ENCODE measurements at places on chromosomes 4 and X. TPM values are rescaled to one million over a fixed set of nuclear protein-coding genes. Genes with fewer than 3 reads are reported as not detected.
A peak's percentile ranks its signal among the peaks of the same experiment; 100 is the strongest.

DNA sequence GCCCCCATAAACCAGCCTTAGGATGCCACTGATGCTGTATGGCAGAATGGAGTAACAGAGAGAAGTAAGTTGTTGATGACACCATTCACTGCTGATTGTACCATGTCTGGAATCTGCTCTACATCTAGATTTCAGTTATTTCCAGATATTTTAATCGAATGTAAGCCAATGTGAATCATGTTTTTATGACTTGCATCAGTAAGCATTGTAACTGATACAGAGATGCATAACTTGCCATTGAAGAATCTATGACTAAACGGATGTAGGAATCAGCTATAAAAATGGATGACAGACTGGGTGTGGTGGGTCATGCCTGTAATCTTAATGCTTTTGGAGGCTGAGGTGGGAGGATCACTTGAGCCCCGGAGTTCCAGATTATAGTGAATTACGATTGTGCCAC is 161.0 kb upstream of the GATB start:
- no peak for DNase-seq
- no peak overlapping the region for H3K4me3 ChIP-seq
- no peaks in the 10 kb centered on the region for H3K36me3 ChIP-seq
- no peaks in the 10 kb centered on the region for H3K4me1 ChIP-seq
- no peaks in the 10 kb centered on the region for H3K27me3 ChIP-seq

GRCh38 chr4:183098019-183098722 is 886 bp upstream of the WWC2 start:
- DNase-seq, result peak; percentile 39
- peak overlapping the region; percentile 98 for H3K27ac ChIP-seq
- H3K4me3 ChIP-seq, result peak overlapping the region; percentile 90
- no peaks in the 10 kb centered on the region for H3K4me1 ChIP-seq

The MSANTD1 gene
- 2.1 TPM for total RNA-seq

DNA sequence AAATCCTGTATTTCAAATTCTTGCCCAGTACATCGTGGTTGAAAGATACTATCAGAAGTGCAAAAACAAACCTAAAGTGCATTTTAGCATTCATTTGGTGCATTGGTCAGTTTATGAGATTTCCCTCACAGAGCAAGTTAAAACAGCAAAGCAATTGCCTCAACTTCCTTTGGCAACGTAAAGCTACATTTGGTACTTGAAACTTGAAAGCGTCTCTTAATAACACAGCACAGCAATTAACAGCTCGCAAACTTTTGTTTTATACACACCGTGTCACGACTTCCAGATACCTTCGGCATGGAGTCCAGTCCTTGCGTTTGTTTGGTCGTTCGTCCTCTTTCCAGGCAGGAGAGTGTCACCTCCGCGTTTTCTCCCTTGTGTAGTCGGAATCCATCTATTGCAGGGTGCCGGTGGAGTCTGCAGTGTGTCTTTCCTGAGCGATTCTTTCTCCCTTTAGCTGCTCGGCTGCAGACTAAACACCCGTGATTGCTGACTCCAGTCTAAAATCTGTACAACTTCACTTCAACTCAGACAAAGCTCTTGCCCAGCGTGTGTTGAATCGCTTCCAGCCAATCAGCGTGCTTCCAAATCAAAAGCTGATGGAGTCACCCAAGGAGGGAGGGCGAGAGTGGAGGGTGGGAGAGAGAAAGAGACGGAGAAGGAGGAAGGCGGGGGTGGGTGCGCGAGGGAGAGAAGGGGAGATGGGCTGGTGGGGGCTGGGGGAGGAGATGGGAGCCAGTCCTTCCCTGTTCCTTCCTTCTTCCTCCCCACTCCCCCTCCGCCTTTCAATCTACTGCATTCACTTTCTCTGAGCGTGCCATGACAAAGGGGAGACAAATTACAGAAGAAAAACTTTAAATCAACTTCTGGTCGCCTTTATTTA is at the start of gene PCDH18:
TSS of gene PCDH18 (minus strand) at position 509 of the 883 bp plus-strand sequence. CDS start at position 103, 406 bp downstream.
- H3K4me1 ChIP-seq, result no peaks in the 10 kb centered on the region
- H3K4me3 ChIP-seq, result peak within 1 kb of the TSS; percentile 63
- H3K36me3 ChIP-seq, result no peaks in the 10 kb centered on the region
- peak within 1 kb of the TSS; percentile 86 for H3K27ac ChIP-seq

GRCh38 chr4:128525387-128525786 is 237.8 kb upstream of the PGRMC2 start:
- H3K27me3 ChIP-seq, result no peaks in the 10 kb centered on the region
- DNase-seq, result no peak
- no peaks in the 10 kb centered on the region for H3K36me3 ChIP-seq
- no peak overlapping the region for H3K27ac ChIP-seq

DNA sequence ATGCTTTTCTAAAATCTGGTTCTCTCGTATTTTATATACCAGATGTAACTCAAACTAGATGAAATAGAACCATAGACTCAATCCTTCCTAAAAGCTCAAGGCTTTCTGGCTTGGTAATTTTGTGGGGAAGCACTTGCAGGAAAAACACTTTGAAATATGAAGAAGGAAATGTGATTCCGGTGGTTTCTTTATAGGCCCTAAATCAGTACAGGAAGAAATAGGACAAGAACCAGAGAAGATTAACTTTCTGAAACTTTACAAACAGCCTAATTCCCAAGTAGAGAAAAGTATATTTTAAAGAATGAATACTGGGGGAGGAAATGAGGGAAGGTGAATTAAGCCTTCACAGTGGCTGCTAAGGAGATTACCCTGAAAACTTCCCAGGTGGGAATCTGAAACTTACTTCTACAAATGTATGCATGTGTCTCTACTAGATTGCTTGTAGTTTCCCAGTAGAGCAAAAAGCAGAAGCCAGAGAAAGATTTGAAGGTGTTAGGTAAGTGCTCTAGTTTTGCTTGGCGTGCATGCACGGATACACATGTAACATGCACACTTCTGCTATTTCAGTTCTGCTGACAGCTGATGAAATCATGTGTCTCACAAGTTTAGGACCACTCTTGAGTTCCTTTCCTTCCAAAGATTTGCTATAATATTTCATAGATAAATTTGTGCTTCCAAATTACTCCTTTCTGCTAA is 92.1 kb downstream of the AFF1 start:
- no peaks in the 10 kb centered on the region for H3K36me3 ChIP-seq
- H3K27ac ChIP-seq, result peak overlapping the region; percentile 79
- H3K4me3 ChIP-seq, result no peak overlapping the region
- DNase-seq, result no peak

DNA sequence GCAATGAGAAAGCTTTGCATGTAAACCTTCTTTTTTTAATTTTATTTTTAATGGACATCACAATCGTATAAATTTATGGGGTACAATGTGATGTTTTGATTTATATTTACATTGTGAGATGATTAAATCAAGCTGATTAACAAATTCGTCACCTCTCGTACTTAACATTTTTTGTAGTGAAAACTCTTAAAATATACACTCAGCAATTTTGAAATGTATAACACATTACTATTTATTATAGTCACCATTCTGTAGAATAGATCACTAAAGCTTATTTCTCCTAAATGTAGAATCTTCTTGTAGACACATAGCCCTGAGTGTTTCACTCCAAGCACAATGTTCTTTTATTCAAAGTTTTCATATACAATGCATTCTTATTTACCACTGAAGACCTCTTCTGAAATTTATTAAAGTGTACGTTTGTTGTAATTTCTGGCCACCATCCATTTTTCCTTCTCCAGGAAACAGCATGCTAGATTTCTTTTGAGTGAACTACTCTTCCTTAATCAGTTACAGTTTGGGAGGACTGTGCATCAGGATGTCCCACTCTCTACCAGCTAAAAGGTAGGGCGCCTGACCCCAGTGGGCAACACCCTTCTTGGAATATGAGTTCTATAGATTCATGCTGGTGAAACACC is 4.4 kb upstream of the RBBP7 start:
- DNase-seq, result no peak
- H3K27me3 ChIP-seq, result peaks cover 4% of the 10 kb centered on the region
- no peak overlapping the region for H3K27ac ChIP-seq
- no peaks in the 10 kb centered on the region for H3K36me3 ChIP-seq
- peaks cover 7% of the 10 kb centered on the region for H3K4me1 ChIP-seq

GRCh38 chrX:126770179-126770578 is 49.4 kb upstream of the PRR32 start:
- H3K36me3 ChIP-seq, result no peaks in the 10 kb centered on the region
- H3K27ac ChIP-seq, result no peak overlapping the region
- H3K4me3 ChIP-seq, result no peak overlapping the region
- H3K27me3 ChIP-seq, result no peaks in the 10 kb centered on the region

GRCh38 chrX:132489578-132490419 is 961 bp upstream of the MBNL3 start:
- no peaks in the 10 kb centered on the region for H3K4me1 ChIP-seq
- H3K27me3 ChIP-seq, result no peaks in the 10 kb centered on the region
- H3K36me3 ChIP-seq, result no peaks in the 10 kb centered on the region
- peak overlapping the region; percentile 88 for H3K27ac ChIP-seq
- DNase-seq, result peak; percentile 29

- DNase-seq, result peak; percentile 30
- H3K4me3 ChIP-seq, result no peak overlapping the region
Observed at GRCh38 chrX:140712413-140713173, 3.0 kb downstream of the LINC00632 start.

- H3K27ac ChIP-seq, result no peak overlapping the region
- H3K4me3 ChIP-seq, result no peak overlapping the region
- H3K27me3 ChIP-seq, result no peaks in the 10 kb centered on the region
- no peak for DNase-seq
- H3K36me3 ChIP-seq, result no peaks in the 10 kb centered on the region
Observed at GRCh38 chr4:149322203-149322602, 493.4 kb downstream of the IQCM start.

DNA sequence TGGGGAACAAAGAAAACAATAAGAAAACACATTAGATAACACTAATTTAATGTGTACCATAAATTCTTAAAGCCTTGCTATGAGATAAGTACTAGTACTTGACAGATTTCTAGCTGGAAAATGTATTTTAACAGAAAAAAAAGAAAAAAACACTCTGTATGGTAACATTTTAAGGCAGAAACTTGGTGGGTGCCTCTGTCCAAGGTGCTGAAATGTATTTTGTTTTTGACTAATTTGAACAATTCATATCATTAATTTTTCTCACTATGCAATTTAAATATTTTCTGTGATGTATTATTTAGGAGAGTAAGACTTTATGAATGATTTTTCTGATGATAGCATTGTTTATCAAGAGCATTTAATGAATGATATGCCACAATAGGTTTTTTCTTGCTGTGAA is 107.5 kb downstream of the GABRG1 start:
- no peaks in the 10 kb centered on the region for H3K4me1 ChIP-seq
- no peaks in the 10 kb centered on the region for H3K36me3 ChIP-seq
- no peaks in the 10 kb centered on the region for H3K27me3 ChIP-seq
- no peak overlapping the region for H3K27ac ChIP-seq
